Subcutaneous preadipocyte (primary cell): ENCODE measurements at places on chromosomes 3 and 15. TPM values are rescaled to one million over a fixed set of nuclear protein-coding genes. Genes with fewer than 3 reads are reported as not detected.

Gene HERC2
- total RNA-seq = 37.1 and 47.7 TPM in 2 replicates

Gene MOBP
- not detected in 2 replicates for total RNA-seq

Gene ACTRT3
- total RNA-seq = 2.2 and 3.5 TPM in 2 replicates

Gene PDE12
- 22.0 and 28.9 TPM in 2 replicates for total RNA-seq

Gene PLSCR2
- total RNA-seq = not detected in 2 replicates
